Glutamatergic neuron (in vitro differentiated cells): ENCODE measurements at places on chromosomes 12 and 14.

GRCh38 chr12:25155022-25155576 is 39.9 kb downstream of the DNAI7 start:
- no peak for DNase-seq

DNA sequence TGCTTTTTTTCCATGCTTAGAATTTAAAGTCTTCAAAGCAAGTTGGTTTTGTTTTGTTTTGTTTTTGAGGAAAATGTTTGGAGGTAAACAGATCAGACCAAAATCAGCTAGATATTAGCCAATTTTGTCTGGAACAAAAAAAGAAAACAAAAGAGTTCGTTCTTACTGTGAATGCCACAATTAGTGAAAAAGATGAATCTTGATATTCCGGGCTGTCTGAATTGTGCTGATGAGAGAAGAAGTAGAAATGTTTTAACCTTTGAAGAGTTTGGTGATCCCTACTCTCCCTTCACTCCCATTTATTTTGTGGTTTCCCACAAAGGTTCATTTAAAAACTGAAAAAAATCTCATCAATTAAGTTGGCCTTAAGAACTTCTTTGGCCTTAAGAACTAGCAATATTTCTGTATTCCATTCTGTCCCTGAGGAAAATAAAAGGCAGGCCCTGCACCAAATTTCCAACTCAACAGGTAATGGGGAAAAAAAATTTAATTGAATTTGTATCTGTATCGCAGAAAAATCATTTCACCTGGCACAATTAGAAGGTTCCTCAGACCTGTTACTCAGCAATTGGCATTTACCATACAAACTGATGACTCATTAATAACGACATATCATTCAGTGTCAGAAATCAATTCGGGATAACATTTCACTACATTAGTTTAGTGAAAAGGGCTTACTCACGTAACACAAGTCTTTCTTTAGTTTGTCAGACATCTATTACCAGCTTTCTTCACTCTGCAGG is 562 bp upstream of the GLIPR1L2 start:
- DNase-seq, result no peak

- no peak for DNase-seq
Observed at GRCh38 chr12:33734871-33735270, 287.4 kb upstream of the ALG10 start.

DNA sequence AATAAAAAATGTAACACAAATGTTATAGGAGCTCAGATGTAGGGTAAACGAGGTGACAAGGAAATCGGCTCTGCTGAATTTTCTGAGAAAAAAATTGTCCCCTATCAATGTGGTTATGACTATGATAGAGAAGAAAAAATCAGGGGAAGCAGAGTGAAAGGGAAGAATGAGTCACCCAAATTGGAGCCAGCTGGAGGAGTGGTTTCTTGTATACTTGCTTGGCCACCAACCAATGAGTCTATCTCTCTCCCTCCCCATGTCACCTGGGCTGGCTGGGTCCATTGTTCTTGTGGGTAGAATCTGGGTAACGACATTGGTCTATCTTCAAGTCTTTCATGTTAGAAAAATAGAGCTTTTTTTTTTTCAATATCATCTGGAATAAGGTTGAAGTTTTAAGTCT is 196.6 kb upstream of the FLRT2 start:
- no peak for DNase-seq

GRCh38 chr12:129102233-129102632 is 249.0 kb downstream of the GLT1D1 start:
- DNase-seq, result no peak

DNA sequence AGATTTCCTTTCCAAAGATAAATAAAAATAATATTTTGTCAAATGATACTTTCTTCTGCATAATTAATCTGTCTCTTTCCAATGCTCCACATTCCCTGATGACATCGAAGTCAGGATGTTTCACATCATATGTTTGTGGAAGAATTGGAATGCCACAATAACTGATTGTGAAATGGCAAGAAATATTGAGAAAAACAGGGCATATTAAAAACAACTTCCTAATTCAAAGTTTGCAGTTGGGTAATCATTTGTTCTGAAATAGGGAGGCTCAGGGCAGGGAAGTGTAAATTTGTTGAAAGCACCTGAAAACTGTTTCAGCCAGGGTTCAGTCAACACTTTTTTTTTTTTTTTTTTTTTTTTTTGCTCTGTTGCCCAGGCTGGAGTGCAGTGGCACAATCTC is 50.7 kb downstream of the BCAT1 start:
- no peak for DNase-seq
